Inflammatory macrophage (primary cell): ENCODE measurements at places on chromosomes 7 and 10.

GRCh38 chr10:124288486-124288885 is 130.2 kb downstream of the OAT start:
- DNase-seq, result no peak

GRCh38 chr10:17375936-17376584 is 78.3 kb downstream of the ST8SIA6 start:
- peak; percentile 7 for DNase-seq

DNA sequence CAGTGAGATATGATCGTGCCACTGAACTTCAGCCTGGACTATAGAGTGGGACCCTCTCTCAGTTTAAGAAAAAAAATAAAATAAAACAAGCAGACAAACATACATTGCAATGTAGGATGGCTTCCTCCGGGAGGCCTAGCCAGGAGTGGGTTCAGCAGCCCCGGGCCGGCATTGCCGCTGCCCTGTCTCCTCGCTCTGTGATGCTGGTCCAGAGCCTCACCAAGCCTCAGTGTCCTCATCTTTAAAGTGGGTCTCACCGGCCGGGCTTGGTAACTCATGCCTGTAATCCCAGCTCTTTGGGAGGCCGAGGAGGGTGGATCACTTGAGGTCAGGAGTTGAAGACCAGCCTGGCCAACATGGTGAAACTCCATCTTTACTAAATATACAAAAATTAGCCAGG is 71.6 kb downstream of the PTPRE start:
- DNase-seq, result no peak

DNA sequence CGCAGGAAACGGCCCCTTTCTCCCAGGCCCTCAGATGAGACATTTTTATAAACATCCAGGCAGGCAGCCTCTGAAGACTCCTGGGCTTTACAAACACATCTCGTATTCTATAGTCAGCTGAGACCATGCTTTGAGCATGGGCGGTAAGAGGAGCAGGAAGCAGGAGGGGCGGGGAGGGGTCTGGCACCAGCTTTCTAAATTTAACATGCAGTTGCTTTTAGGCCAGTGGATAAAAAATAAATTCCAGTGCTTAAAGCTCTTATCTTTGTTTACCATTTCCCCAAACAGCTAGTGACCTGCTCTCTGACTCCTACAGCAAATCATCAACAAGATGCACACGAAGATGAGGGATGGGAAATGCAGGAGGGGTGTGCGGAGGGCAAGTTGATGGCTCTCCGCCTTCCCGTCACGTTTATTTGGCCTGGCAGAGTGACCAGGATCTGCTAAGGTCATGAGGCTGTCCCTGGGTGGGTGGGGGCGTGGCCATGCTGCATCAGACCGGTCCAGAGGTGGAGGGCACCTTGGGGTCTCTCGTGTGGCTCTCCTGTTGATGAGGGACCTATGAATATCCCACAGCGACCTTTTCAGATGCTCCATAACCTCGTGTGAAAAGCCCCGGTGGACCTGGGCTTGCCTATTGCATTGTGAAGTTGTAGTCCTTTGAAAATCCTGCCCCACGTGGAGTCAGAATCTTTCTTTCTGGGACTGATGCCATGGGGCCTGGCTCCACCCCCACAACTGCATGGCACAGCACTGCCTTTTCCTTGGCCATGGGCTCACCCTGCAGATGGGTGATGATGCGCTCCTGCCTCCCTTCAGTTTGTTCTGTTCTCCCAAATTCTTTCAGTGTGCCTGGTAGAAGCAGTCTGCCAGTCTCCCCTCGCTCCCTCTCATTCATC is 67.5 kb downstream of the PARP12 start:
- DNase-seq, result no peak

GRCh38 chr7:30671793-30672465 is 10.3 kb downstream of the CRHR2 start:
- DNase-seq, result peak; percentile 55

GRCh38 chr7:1567049-1567771 is 2.6 kb downstream of the PSMG3 start:
- no peak for DNase-seq

DNA sequence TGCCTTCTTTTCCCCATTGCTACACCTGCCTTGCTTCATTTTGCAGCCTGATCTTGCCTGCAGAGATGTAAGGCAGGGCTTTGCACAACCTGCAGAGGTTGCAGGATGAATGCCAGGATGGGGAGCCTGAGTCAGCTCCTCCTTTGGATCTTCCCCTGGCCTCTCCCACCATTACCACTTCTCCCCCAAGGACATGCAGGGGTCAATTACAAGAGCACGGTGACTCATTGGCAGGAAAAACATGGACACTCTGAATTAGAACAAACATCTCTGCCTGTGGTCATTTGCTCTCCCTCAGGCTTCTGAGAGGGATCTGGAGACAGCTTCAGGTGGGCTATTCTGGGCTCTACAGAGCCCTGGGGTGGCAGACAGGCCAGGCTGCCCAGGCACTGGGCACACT is 89.2 kb downstream of the HERPUD2 start:
- DNase-seq, result no peak
